Muscle of leg (tissue), 16 donors: ENCODE measurements at places on chromosomes 5 and 9. TPM values are rescaled to one million over a fixed set of nuclear protein-coding genes. Genes with fewer than 3 reads are reported as not detected.

CFAP77 gene
- 0.16 TPM for polyA plus RNA-seq

CYLC2 gene
- not detected for polyA plus RNA-seq

DNAH5 gene
- polyA plus RNA-seq: 0.52 TPM

CER1 gene
- polyA plus RNA-seq: 0.52 TPM

GPBP1 gene
- 74.6 TPM for polyA plus RNA-seq

DMGDH gene
- 1.5 TPM for polyA plus RNA-seq

C5 gene
- polyA plus RNA-seq: 6.5 TPM

ACTL7B gene
- polyA plus RNA-seq: not detected

CARTPT gene
- polyA plus RNA-seq: not detected

TLE4 gene
- 18.0 TPM for polyA plus RNA-seq

GPX8 gene
- 59.4 TPM for polyA plus RNA-seq

TXNDC8 gene
- polyA plus RNA-seq: not detected

MYMK gene
- polyA plus RNA-seq: 73.8 TPM

LCN1 gene
- polyA plus RNA-seq: not detected
